Posterior cingulate gyrus (tissue), 11 donors: ENCODE measurements at places on chromosomes 2 and 18.
A peak's percentile ranks its signal among the peaks of the same experiment; 100 is the strongest.

- DNase-seq, result no peak
These were observed 142.0 kb upstream of the SPOPL start for GRCh38 chr2:138359532-138359931.

DNA sequence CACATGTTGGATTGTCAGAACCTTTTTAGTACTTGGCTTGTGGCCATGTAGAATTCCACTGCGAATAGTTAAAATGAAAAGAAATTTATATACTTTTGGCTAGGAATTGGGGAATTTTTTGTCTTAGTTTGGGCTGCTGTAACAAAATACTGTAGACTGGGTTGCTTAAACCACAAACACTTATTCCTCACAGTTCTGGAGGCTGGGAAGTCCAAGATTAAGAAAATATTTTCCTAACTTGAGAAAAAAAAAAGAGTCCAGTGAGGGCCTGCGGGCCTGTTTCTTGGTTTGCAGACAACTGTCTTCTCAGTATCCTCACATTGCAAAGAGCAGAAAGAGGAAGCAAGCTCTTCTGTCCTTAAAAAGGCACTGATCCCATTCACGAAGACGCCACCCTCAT, 81.9 kb downstream of the CD226 start:
- no peak for DNase-seq

- no peak for DNase-seq
These were observed 263.7 kb downstream of the ALK start for GRCh38 chr2:29657674-29658073.

DNA sequence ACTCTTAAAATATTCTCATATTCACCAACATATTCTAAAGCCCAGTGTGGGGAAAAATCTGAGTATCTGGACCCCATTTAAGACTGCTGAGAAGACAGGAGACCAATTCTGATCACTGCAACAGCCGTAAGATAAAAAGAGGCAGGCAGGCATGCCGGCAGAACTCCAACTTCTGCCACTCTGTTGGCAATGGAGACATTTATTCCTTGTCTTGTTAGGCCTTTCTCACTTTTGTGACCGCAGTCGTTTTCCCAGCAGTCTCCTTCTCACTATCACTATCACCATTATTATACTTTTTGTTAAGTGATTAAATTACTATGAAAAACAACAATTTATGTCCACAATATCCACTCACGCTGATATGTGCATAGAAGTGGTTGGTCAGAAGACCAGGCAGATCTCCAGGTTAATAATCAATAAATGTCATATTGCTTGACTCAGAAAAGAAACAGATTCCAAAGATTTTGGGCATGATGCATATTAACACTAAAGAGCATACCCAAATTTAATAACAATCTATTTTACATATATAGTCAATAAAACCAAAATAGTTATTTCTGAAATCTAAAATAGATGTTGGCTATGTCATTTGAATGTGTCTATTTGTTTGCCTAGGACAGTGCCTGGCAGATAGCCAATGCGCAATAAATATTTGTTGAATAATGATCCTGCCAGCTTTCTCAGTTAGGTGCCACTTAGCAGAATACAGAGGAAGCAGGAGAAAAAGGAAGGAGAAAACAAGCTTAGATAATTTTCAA, 38.2 kb downstream of the SESTD1 start:
- peak; percentile 44 for DNase-seq

- DNase-seq, result peak; percentile 5
These were observed 31.4 kb upstream of the KCNG2 start for GRCh38 chr18:79766308-79766707.

- DNase-seq, result no peak
These were observed 258.5 kb downstream of the ASXL3 start for GRCh38 chr18:33836564-33836963.

GRCh38 chr2:236342951-236343350, 78.7 kb upstream of the ASB18 start:
- no peak for DNase-seq
